ENCODE measurements at places on chromosomes 16 and 17.

GRCh38 chr17:57708410-57708809, 36.7 kb downstream of the CCDC182 start:
- no peak for DNase-seq

- DNase-seq, result peak; percentile 71
These were observed 158.5 kb upstream of the CACNG5 start for GRCh38 chr17:66676421-66676820.

DNA sequence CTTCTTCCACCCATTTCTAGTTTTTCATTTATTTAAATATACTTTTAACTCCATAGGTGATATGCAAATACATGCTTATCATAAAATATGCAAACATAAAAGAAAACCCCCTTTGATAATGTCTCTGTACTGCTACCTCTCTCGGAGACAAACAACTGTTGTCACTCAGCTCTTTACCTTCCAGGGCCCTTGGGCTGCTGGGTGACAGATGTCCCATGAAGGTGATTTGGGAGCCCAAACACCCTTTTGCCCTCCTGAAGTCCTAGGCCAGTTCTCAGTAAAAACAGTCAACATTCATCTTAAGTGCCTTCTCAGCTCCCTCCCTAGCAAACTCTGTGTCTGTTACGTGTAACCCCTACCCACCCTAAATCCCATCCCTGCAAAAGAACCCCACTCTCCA, 37.5 kb downstream of the CHD9 start:
- no peak for DNase-seq

DNA sequence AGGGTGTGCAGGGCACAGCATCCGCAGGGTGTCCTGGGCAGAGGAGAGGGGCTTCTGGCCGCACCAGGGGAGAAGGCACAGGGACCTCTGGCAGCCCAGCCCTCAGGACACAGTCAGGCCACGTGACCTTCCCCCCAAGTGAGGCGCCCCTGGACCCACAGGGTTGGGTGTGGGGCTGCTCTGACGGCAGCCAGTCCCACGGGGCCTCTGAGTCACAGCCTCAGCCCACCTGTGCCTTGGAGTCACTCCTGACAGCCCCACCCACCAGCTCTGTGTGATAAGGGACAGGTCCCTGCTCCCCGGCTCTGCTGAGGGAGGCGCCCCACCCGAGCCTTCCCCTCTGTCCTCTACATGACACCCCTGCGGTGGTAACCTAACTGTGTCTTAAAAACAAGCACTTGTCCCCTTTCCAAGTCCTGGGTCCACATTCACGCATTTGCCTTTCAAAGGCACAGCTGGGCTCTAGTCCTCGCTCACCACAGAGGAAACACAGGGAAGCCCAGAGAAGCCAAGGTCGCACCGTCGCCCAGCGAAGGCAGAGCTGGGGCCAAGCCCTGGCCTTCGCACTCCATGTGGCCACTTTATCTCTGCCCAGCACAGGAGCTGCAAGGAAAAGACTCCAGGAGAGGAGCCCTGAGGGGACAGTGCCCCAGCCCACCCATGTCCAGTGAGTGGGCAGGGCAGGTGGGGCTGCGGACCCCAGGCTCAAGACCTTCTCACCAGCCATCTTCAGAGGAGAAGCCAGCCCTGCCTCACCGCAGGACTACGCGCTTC, 5.1 kb upstream of the NPTX1 start:
- DNase-seq, result no peak

GRCh38 chr17:19286751-19287341, 49.7 kb downstream of the EPN2 start:
- no peak for DNase-seq

GRCh38 chr16:87809150-87809902, 43.5 kb upstream of the KLHDC4 start:
- DNase-seq, result no peak

DNA sequence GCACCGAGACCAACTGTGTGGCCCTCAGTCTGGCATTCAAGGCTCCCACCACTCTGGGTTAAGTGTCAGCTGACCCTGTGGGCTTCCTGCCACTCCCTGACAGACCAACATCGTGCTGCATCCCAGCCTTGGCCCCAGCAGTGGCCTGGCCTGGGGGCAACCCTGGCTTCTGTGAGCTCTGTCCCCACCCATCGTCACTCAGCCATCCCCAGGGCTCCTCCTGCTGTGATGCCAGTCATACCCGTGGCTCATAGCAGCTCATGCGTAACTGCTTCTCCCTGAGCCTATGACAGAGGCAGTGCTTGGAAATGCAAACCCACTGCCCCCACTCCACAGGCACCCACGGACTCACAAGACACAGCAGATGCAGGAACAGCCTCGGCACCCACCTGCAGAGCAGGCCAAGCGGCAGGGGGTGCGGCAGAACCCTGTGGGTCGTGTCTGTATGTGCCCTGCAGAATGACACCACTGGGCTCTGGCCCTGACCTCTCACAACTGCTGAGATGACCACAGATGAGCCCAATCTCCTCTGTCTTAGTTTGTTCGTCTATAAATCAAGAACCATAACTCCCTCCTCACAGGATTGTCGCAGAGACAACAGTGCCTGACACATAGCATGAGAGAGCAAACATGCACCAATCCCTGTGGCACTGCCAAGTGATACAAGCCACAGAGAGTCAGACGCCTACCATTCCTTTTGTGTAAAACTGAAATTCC, 26.6 kb downstream of the PIEZO1 start:
- no peak for DNase-seq

DNA sequence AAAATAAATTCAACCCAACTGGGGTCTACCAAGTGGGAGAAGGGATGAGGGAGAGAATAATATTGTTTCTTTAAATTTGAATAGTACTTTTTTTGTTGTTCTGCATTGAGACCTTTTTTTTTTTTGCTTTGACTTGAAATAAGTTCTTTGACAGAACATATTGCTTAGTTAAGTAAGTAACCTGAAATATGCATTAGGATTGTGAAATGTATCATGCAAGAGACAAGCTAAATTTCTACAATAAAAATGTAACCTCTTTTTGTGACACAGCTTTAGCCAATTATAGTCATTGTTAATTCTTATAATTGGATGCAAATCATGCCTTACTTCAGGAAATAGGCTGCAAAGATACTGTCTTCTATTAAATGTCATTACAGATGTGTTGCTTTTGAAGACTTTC, 150.0 kb upstream of the GOT2 start:
- no peak for DNase-seq

- DNase-seq, result no peak
These were observed 116.0 kb upstream of the SOX9 start for GRCh38 chr17:72004611-72005331.

DNA sequence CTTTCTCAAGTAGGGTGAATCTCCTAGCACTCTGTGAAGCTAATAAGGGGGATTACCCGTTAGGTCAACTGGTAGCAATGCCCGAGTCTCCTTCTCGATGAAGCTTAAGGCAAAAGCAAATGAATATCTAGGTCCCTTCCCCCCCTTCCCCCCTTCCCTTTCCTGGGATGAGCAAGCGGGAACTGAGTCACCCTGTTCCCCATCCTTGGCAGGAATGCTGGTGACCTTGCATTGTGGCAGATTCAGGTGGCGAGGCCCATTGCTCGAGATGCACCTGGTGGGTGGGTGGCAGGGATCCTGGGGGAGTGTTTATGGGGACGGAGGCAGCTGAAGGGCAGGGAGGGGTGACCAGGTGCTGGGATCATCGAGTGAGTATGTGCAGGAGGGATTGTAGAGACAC, 7.1 kb downstream of the NXPH3 start:
- DNase-seq, result no peak

DNA sequence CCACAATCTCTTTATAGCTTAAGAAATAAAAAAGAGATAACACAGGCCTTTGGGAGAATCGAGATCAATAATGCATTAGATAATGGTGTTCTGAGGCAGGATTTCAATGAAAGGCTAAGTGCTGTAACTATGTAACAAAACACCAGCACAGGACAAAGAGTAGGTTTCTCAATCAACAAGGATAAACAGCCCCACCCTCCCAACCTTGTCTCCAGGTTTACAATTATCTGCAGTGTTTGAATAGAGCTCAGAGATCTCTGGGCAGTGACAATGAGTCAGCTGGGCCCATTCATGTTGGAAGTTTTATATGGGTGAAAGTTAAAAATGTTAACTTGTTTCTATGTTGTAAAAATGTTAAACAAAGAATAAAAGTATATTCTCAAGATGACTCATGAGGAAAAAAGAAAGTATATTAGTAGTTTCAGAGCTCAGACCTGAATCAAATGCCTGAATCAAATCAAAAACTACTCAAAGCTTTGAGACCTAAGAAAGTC, 17.0 kb upstream of the KRT20 start:
- peak; percentile 70 for DNase-seq

DNA sequence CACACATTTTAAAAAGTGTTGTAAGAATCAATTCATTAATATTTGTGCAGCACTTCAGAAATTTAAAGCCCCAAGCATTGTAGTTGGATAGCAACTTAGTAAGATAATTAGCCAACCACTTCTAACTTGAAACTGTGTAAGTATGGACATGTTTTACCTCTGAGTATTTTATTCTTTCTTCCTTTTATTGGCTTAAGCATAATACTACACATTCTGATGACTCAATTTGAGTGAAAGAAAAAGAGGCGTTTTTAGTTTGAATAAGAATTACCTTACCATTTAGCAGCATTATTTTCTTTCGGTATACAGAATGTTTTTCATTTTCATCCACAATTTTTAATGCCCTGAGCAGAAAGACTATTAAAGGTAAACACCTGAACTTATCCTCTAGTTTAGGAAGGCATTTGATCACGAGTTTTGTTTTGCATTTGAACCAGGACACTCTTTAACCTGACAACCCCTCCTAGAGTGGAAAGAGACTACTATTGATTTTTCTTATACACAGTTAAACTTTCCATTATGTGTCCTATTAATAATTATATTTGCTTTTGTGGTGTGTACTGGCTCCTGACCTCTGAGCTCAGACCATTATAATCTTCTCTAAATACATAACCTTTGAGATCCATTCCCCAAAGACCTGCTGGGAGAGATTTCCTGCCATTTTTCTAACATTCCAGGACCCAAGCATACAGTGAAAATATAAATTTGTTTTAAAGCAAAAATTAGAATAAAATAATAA, 9.2 kb downstream of the NACA2 start:
- DNase-seq, result no peak
